Astrocyte of the spinal cord (primary cell): ENCODE measurements at places on chromosomes 2 and 18.

GRCh38 chr18:23629444-23629946 lies 33.2 kb downstream of the ANKRD29 start:
- DNase-seq, result no peak

DNA sequence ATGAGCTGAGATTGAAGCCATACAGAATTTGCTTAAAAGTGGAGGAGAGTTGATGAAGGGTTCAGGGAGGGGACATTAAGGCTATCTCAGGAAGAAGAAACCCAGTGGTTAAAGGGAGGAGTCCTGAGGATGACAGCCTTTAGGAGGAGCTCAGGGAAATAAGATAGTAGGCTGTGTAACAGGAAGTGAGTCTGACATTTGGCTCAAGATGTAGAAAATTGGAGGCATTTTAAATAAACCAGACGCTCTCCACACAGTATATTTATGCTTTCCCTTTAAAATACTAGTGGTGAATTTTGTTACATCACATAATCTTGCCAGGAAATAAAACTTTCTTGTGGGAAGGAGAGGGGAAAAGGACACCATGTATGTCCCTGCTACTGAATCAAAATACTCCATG lies 11.6 kb downstream of the KCNH7 start:
- no peak for DNase-seq

GRCh38 chr2:99756059-99756458 lies 266.2 kb upstream of the REV1 start:
- DNase-seq, result no peak

GRCh38 chr2:44515416-44515815 lies 153.7 kb downstream of the CAMKMT start:
- no peak for DNase-seq

DNA sequence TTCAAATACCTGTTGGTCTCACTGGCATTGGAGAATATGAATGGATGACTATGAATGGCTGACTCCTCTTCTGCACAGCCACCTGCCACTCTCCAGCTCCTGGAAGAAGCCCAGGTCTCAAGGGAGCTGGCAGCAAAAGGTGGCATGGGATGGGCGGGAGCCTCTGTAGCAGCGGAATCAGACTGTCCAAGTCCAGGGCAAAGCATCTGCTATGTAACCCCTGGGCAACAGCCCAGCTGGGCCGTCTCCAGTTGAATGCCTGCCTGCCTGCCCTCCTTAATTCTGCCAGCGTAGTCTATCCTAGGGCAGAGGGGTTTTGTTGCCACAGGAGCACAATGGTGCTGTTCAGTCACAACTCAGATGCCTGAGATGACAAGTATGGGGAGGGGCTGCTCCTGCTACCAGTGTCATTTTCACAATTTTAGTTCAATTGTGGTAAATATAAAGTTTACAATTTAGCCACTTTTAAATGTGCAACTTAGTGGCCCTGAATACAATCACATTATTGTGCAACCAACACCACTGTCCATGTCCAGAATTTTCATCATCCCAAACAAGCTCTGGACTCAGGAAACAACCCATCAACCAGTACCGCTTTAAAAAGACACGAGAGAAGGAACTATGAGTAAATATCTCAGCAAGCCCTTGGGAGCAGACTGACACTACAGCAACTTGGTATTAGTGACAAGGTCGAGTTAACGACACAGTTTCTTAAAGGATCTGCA lies 115.2 kb downstream of the MYO5B start:
- DNase-seq, result no peak

DNA sequence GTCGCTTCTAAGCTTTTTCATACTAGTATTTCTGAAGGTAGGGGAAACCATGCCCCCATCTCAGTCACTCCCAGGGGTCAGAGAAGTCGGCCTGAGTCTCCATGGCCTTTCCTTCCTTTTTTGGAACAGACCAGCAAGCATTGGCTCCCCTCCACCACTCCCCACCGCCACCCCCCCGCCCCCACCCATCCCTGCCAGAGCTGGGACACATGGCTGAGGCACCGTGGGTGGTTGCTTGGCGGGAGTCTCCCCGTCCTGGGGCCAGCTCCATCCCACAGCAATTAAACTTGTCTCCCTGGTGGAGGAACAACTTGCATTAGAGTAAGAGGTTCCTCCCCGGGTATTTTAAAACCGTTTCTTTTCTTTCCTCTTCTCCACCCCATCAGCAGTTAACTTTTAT lies 100.8 kb upstream of the TFPI start:
- DNase-seq, result no peak

DNA sequence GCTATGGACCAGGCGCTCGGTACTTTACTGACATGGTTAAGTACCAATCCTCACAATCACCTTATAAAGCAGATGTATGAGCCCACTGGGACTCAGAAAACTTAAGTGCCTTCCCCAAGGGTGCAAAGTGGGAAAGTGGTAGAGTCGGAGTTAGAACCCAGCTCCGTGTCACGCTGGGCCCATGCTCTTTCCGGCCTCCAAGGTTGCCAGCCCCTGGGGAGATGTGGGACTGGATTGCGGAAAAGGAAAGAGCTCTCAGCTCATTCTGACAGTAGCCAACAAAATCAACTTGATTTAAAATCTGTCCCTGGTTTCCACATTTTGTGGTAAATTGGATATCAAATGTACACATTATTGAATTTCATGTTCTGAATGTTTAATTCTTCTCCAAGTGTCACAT lies 403.8 kb downstream of the DCDC2C start:
- no peak for DNase-seq

DNA sequence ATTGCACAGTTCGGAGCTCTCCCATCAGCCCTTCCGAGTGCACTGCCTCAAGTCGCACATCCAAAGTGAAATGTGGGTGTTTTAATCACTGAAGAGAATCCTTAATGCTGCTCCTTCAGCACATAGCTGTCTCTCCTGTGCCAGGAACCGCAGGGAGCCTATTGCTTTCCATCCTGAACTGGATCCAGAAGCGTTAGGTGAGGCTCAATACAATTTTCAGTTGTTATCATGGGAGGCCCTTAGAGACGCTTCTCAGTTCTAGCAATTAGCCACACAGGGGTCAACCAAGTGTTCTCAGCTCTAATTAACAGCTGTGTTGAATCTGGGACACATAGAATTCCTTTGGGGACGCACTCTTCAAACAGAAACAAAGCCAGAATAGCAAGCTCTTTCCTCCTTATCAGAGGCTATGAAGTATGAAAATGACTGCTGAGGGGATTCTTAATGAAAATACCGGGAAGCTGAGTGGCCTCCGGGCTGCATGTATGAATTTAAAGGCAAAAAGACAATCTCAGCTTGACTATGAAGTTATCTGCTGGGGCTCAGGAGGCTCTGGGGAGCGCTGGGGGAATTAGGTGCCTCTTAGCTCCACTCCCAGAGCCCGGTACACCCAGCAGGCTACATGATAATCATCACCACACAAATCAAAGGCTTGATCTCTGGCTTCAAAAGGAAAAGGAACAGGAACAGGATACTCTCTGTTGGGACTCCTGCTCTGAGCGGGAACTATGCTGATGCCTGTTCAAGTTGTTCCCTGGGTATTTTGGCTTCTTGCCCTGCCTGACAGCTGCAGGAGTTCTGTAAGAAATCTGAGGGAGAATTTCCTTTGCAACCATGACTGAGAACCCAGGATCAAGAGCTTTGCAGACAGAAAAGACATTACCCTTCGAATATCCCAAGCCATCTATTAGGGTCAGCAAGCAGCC lies 55.4 kb upstream of the NCOA1 start:
- peak; percentile 81 for DNase-seq

DNA sequence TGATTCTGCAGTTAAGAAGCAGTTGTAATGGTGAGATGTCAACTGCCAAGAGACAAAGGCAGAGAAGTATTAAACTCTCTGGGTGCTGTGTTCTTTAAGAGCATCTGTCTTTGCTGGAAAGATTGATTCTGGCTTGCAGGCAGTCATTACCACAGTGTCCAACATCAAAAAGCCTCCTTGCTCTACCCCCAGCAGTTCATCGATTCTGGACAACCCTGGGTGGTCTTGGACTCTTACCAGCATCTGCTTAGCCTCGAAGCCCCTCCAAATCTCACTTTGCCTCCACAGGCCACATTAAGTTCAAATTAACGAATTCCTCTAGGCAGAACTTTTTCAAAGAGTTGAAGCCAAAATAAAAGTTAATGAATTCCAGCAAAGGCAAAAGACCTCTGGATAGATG lies 1061.4 kb downstream of the TSN start:
- DNase-seq, result no peak

DNA sequence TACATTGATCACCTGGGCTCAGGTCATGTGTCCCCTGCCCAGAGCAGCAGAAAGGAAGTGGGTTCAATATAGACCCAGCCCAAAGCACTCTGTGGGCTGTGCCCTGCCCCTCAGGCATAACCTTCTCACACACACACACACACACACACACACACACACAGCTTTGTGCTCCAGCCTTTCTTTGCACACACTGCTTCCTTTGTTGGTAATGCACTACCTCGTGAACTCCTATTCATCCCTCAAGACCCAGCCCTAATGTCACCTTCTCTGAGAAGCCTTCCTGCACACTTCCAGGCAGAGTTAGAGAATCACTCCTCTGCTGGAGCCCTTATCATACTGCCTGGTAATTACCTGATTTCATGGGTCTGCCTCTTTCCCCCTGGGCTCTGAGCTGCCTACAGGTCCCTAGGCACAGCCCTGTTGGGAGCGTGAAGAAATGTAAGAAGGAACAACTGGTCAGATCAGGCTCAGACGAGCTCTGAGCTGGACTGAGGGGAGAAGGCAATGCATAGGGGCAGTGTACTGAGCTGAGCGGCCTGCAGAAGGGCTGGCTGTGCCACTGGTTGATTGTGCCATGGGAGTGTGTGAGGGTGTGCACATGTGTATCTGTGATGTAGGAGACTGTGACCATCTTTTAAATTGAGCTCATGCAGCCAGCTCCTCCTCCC lies 210.3 kb downstream of the GLI2 start:
- DNase-seq, result no peak

- no peak for DNase-seq
Measured at GRCh38 chr2:155965415-155966063, 367.0 kb downstream of the NR4A2 start.

DNA sequence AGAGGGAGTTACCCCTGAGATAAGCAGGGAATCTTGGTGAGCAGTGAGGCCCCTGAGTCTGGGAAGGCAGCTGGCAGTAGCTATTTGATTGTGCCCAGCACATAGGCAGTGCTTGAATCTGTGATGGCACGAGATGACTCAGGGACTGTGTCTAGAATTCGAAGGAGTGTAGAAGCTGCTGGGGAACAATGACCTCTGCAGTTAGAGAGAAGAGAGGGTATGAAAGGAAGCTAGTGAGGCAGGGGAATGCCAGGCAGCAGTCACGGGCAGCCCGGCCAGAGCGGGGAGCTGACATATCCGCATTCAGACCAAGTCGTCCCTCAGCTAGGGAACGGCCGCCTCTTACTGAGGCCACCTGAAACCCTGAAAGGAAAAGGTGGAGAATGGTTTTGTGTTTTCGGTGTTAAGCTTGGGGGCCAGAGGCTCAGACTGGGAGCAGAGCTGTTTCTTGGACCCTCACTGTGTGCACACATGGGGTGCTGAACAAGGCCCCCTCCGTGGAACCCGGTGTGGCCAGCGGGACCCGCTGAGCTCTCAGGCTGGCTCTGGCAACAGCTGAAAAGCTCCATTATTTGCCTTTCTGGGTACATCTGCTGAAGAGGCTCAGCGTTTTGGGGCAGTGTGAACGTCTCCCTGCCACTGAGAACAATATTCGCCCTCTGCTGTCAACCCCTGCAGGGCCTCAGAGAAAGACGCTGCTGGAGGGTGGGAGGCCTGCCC lies 32.9 kb downstream of the ARHGEF4 start:
- DNase-seq, result no peak

GRCh38 chr2:11508279-11508678 lies 25.6 kb upstream of the GREB1 start:
- DNase-seq, result no peak

GRCh38 chr2:144548532-144549191 lies 28.7 kb upstream of the ZEB2 start:
- no peak for DNase-seq

- DNase-seq, result peak; percentile 30
Measured at GRCh38 chr2:45169339-45170190, 160.3 kb upstream of the SIX2 start.

- no peak for DNase-seq
Measured at GRCh38 chr2:64754570-64754969, 100.9 kb upstream of the SERTAD2 start.

DNA sequence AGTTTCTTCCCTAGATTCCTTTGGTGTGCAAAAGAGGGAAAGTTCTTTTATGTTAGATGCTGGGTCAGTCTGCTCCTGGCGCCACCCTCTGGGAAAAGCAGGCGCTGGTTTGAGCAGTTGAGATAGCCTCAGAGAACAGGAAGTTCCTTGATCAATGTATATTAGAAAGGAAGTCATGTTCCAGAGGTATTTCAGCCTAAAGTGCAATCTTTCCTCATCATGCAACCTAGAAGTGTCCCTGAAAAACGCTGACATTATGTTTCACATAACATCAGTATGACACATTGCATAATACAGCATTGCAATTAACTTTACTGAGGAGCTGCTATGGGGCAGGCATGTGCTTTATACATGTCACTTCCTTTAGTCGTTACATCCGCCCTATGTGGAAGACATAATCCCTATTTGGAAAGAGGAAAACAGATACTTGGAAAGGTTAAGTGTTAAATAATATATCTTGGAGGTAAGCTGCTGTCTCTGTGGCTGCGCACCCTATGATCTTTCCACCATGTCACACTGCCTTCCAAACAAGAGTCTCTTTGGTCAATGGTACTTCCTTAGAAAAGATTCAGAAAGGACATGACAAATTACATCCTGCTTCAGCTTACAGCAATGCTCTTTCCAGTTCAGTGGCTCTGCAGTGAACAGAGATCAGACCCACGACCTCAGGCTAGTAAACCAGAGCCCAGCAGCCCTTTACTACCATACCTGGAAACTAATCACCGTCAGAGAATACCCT lies 369.7 kb downstream of the RAD51AP2 start:
- peak; percentile 26 for DNase-seq

DNA sequence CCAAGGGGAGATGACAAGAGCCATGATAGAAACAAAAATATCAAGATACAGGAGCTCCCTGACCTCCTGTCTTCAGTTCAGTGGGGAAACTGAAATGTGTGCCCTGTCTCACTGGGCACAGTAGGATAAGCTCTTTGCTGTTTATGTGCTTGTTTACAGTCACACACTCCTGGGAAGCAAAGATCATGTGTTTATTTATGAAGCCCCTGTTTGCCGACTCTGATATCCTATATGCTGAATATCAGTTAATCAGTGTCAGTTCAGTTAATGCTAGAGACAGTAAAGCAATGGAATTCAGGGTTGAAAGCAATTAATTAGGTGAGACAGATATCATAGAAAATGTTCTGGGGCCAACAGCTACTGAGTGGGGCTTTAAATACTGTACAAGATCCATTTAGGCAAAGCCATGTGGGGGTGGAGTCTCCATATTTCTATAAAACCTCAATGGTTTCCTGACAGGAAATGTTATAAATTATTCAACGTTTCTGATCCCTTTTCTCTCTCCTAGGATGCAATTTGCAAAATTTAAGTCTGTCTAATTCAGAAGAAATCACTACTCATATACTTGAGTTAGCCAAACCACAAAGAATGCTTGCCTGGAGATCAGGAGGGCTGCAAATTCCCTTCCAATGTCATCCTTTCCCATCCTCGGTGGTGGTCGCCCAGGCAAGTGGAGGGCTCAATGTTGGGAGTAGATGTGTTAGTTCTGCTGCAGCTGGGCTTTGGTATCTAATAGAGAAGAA lies 551.3 kb downstream of the CMPK2 start:
- no peak for DNase-seq
